ENCODE measurements at places on chromosomes 7 and 10. TPM values are rescaled to one million over a fixed set of nuclear protein-coding genes. Genes with fewer than 3 reads are reported as not detected.
A peak's percentile ranks its signal among the peaks of the same experiment; 100 is the strongest.

- no peak for DNase-seq
Observed at GRCh38 chr7:143300959-143301935, 13.1 kb downstream of the CASP2 start.

DNA sequence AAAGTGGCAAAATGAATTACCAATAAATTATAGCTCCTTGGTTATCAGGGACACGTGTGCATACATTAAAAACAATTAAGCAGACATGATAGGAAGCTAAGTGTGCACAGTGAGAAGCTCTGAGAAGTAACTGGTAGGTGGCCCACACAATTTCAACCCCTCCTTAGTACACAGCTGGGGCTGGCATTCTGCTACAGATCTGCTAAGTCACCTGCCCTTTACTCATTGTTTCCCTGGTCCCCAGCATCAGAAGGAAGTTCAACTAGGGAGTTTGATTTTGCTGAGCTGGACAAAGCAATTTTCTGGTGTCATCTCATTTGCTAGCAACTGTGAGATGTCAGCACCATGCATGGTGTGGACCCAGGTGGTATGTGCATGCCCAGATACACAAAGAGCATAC, 424.1 kb upstream of the NPVF start:
- no peak for DNase-seq

DNA sequence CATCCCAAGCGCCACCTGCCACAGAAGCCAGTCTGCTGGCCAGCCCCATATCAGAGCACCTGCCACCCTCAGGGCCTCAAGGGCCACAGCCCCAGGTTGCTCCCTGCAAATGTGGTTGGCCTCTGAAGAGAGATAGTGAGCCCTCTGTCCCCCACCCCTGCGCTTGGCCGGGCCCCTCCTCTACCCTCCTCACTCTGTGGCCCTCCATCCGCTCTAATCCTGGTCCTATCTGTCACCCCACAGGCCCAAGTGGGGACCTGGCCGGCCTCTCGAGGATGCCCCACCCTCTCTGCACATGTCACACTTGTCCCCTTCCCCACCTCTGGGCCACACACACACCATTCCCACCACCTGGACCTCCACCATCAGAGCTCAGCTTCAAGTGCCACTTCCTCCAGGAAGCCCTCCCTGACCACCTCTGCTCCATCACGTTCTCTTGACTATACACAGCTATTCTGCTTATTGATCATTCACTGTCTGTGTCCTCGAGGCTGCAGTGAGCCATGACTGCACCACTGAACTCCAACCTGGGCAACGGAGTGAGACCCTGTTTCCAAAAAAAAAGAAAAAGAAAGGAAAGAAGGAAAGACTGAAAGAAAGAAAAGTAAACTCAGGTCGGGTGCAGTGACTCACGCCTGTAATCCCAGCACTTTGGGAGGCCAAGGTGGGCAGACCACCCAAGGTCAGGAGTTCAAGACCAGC, 42.4 kb downstream of the TNRC18 start:
- DNase-seq = no peak

GRCh38 chr10:73890261-73890660, 15.9 kb upstream of the CAMK2G start:
- no peak for DNase-seq

DNA sequence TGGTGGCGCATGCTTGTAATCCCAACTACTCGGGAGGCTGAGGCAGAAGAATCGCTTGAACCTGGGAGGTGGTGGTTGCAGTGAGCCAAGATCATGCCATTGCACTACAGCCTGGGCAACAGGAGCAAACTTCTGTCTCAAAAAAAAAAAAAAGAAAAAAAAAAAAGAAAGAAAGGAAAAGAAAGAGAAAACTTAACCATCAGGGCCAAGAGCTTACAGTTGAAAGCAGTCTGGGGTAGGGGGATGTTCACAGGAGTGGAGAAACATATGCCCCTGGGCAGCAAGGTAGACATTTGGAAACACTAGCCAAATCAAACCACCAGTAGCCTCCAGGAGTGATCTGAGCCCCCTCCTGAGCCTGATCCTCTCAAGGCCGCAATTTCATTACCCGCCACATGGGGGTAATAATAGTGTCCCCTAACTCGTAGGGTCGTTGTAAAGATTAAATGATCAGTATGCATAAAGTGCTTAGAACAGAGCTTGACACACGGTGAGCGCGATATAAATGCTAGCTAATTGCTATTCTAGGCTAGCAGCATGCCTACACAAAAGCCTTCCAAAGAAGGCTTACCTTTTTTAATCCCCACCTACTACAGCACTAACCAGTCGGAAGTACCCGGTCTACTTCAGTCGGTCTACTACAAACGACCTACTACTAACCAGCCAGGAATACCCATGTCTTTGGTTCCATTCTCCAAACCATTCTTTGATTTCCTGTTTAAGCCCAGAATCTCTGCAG, 274.3 kb upstream of the NEBL start:
- no peak for DNase-seq

GRCh38 chr10:102997998-102998397, 79.9 kb downstream of the CNNM2 start:
- no peak for DNase-seq

GRCh38 chr7:105838627-105839231, 37.7 kb downstream of the ATXN7L1 start:
- peak; percentile 29 for DNase-seq

DNA sequence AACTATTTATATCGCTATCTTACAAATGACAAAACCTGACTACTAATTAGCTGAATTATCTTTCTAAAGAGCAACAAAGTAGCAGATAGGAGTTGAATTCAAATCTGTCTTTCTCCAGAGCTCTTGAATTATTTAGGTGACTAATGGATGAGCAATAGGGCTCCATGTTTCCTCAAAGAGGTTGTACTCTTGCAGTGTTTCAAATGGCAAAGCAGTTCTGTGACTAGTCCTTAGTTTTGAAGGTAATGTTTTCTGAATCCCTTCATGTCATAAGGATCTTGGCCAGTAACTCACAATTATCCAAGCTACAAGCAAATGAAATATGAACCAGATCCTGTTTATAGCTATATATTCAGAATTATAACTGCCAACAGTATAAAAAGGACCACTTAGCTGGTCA, 999.7 kb downstream of the NRG3 start:
- no peak for DNase-seq

DNA sequence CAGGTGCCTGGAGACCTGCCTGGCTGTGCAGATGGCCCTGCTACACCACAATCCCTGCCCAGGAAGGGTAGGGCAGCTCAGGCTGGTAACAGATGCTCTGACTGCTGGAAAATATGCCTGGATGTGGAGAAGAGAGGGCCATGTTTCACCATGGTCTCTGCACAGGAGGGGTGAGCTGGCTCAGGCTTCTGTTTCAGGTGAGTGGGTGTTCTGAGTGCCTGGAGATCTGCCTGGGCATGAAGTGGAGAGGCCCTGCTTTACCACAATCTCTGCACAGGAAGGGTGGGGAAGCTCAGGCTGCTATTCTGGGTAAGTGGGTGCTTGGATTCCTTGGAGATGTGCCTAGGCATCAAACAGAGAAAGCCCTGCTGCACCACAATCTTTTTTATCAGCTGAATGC, 350.1 kb downstream of the KIF20B start:
- DNase-seq = no peak

GRCh38 chr7:2736411-2736914, 48.5 kb downstream of the AMZ1 start:
- no peak for DNase-seq

- no peak for DNase-seq
Observed at GRCh38 chr7:79217468-79217867, 236.0 kb downstream of the MAGI2 start.

DNA sequence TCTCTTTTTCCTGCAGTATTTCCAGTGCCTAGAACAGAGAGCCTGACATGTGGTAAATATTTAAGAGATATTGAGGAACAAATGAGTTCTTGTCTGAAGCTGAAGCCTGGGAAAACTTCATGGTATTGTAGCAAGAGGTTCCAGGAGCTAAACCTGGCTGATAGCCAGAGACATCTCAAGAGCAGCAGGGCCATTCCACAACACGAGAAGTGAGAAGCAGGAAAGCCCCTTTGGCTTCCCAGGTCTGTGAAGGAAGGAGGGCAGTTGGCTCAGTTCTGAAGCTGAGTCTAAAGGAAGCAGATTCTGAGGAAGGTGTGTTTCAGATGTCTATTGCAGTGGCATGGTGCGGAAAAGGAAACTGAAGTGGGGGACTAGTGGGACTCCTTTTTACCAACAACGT, 63.8 kb upstream of the FAM204A start:
- no peak for DNase-seq

DNA sequence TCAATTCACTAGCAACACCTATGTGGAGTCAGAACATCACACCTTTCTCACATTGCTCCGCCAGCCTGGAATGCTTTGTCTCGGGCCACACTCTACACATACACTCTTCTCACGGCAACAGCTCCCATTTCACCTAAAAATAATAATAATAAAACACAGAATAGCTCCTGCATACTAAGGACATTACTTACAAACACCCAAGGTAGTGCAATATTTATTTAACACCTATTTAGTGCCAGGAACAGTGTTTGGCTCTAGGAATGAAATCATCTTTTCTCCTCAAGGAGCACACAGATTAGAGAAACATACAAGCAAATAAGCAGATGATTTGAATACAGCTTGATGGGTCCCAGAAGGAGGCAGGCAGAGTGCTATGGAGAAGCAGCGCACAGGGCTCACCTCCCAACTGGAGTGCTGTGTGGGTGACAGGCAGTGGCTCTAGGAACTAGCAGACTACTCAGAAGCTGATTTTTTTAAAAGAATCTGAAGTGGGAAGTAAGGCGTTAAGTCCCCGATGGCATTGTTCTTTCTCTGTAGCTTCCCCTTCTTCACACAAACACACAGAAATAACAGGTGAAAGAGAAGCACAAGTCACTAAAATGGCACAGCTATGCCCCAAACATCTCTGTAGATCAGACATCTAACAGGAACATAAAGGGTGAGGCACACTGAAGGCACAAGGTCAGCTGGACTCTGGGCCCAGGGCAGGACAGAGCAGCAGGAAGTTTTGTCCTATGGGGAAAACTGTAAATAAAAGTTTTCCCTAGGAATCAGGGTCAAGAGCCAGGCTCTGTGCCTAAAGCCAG, 16.7 kb downstream of the USP6NL start:
- DNase-seq = no peak

DNA sequence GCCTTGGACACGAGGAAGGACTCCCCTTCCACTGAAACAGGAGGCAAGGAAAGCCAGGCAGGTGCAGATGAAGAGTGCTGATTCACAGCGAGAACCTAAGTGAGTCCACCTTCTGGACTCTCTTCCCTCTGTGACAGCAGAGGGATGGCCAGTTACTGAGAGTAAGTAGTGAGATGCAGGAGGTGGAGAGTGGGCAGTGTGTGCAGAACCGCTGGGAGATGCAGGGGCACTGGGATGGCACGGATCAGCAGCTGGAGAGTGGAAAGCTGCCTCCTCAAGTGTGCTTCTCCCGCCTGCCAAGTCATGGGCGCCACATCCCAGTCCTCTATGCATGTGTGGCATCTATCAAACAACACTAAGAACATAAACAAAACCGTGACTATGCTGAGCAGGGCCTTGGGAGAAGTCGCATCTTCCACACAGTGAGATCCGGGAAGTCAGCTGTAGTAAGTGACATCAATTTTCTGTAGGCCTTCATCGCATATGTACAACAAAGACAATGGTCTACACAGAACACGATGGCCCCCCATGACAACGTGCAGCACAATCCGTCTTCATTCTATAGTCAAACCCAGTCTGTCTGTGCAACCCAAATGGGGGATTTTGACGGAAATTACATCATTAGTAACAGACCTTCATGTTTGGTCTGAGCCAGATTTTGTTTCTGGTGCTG, 217.4 kb upstream of the KLF14 start:
- no peak for DNase-seq

DNA sequence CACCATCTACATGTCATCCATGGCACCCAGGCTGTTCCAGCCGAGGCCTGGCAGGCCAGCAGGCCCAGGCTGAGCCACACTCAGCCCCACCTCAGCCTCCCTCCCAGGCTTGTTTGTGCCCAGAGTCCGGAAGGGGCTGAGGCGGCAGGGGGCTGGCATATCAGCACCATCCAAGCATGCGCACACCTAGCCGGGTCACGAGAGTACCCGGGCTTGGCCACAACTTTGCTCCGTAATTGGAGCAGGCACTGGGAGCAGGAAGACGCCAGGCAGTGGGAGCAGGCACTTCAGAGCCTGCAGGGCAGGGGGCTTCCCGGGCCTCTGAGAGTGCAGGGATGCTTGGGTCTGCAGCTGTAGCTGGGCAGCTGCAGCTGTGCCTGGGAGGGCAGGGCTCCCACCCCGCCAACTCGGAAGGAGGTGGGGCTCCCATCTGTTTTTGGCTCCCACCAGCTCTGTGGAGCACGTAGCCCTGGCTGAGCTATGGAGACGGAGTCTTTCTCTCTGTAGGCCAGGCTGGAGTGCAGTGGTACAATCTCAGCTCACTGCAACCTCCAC, 15.2 kb upstream of the TSPAN15 start:
- DNase-seq = no peak

DNA sequence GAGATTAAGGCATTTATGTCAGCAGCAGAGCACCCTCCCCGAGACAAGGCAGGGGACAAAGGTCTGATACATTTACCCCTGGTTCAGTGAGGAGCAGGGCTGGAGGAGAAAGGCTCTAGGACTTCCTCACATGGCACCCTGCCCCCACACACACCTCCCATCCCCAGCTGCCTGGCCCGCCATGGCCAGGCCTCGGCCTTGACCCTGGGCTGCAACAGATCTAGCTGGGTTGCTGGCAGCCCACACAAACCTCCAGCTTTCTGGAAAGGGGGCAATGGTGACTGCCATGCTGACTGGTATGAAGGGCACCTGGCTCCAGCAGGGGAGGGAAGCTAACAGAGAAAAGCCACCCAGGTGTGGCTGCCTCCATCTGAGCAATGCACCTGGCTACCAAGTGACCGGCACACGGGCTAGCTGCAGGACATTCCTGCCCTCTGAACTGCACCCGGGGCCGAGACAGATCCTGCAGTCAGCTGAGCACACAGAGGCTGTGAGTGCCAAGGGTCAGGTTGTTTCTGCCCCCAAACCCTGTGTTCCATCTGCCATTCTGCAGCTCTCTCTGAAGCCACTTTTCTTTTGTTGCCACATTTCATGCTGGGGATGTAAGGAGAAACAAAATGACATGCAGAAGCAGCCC, 85.8 kb upstream of the LRRC18 start:
- no peak for DNase-seq

- no peak for DNase-seq
Observed at GRCh38 chr7:77933394-77933793, 134.8 kb downstream of the PHTF2 start.

DNA sequence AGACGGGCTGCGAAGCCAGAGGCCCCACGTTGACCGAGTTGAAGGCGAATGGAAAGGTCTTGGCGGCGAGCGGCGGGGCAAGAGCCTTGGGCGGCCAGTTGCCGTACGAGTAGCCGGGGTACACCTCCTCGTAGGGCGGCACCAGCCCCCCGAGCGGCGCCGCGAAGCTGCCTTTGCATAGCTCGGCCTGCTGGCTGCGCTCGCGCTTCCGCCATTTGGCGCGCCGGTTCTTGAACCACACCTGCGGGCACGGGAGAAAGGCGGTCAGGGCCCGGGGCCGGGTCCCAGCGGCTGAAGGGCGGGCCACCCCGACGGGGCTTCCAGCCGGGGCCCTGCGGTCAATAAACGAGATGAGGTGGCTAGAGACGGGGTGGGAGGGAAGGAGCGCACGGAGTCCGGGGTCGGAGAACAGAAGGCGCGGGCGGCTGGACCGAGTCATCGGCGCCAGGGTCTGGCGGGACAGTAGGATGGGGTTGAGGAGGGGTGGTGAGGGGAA, 4.8 kb downstream of the ELOVL3 start:
- DNase-seq = peak; percentile 22

GRCh38 chr7:29217113-29217512, 22.5 kb downstream of the CHN2 start:
- no peak for DNase-seq

Gene TMEM236
- 0.66 TPM for total RNA-seq

Gene CHST15
- total RNA-seq = 4.5 TPM

Gene ALOX5
- total RNA-seq = 3.2 TPM

Gene TEX36
- not detected for total RNA-seq

Gene DPYSL4
- 42.8 TPM for total RNA-seq

Gene ACBD7
- not detected for total RNA-seq

Gene HUS1
- 26.4 TPM for total RNA-seq

Gene GIMAP7
- total RNA-seq = 16.8 TPM
